DMS79 treated with DMSO at 0.1 percent for 48 hours (cell line): ENCODE measurements at places on chromosomes 11 and 22.

GRCh38 chr11:77259641-77260040 is 41.8 kb downstream of the GDPD4 start:
- DNase-seq = no peak

DNA sequence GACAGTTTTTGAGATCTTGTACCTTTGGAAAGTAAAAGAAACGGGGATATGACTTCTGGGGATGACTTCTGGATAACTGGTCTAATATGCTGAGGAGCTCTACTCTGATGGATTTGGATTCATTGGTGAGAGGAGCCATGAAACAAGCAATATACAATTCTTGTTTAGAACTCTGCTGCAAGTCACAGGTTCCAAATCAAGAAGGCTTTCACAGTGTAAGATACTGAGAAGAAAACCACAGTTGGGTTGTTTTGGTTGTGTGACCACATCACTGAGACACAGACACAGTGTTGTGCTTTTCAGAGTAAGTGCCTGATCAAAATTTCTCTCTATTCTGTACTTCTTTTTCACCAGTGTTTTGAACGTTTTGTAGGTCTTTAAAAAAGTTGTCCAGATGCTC is 13.1 kb upstream of the UCP2 start:
- no peak for DNase-seq

GRCh38 chr22:30038219-30038618 is 42.0 kb upstream of the HORMAD2 start:
- no peak for DNase-seq

- no peak for DNase-seq
Measured at GRCh38 chr11:16126362-16126761, 230.0 kb downstream of the SOX6 start.

DNA sequence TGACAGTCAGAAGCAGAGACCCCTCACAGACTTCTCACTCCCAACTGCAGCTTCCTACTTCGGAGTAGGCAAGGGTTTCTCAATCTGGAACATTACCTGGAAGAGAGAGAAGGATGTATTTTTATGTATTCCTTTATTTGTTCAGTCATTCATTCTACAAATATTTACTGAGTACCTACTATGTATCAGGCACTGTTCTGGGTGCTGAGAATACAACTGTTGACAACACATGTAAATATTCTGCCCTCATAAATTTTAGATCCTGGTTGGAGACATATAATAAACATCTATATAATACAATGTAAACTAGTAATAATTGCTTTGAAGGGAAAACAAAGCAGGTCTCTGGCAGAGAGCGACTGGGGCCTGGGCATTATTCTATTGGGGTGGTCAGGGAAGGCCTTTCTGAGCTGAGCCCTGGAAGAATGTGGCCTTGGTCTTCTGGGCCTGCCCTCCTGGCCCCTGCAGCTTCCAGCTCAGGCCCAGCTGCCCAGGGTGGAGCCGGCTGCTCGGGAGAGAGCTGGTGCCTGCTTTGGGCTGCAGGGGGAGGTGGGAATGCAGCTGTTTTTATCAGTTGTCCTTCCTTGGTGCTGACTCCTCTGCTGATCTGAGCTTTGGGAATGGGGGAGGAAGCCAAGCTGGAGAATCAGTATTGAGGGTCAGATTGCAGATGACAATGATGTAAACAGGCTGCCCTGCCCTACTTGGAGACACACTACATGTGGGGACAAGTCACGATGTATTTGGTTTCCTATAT is 46.8 kb downstream of the PKNOX2 start:
- DNase-seq = no peak

DNA sequence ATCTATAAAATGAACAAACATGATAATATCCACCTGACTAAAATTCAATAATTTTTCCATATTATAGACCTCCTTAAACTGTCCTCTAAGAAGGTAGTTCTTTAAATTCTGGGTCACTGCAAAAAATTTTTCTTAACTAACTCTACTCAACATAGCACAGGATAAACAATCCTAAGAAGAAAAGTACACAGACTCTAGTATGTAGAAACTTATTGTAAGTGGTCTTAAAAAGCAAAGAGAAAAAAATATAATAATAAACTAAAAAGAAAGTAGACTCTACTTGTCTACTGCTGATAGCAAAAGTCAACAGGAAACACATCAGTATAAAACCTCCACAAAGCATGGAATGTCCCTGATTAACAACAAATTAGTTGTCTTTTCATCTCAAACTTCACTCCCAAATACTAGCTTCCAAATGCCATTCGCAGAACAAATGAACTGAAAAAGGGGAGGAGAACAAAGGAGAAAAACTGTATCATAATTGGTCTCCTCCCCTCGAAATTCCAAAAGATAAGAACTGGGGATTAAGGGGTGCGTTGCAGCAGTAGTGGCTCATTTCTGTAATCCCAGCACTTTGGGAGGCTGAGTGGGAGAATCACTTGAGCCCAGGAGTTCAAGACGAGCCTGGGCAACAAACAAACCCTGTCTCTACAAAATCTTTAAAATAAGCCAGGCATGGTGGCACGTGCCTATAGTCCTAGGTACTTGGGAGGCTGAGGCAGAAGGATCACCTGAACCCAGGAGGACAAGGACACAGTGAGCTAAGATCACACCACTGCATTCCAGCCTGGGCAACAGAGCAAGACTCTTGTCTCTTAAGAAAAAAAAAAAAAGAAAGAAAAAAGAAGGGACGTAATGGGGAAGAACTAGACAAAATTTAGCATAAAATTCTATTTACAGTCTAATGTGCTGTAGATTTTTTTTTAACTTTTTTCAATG is 6.5 kb downstream of the FCHSD2 start:
- DNase-seq = no peak

- peak; percentile 62 for DNase-seq
Measured at GRCh38 chr11:121841487-121842191, 274.4 kb downstream of the BLID start.

- no peak for DNase-seq
Measured at GRCh38 chr22:26865021-26865420, 207.6 kb downstream of the MIAT start.

DNA sequence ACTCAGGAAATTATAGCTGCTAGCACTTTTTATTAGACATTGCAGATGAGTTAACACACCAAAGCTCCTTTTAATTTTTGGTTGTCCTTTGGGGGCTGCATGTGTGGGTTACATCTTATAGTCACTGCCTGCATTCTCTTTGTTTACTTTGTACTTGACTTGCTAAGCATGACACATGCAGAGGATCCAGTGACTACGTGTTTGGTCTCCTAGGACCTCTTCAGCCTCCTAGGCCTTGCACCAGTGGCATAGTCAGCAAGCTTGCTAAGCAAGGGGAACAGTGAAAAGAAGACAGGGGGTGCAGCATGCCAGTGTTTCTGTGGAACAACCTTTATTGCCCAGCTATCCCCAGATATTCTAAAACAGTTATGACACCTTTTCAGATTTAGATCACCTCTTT is 108.2 kb downstream of the PAX6 start:
- DNase-seq = peak; percentile 68

- DNase-seq = no peak
Measured at GRCh38 chr22:26276529-26277160, 107.4 kb downstream of the SEZ6L start.

- no peak for DNase-seq
Measured at GRCh38 chr11:86151174-86152005, 82.5 kb upstream of the PICALM start.

DNA sequence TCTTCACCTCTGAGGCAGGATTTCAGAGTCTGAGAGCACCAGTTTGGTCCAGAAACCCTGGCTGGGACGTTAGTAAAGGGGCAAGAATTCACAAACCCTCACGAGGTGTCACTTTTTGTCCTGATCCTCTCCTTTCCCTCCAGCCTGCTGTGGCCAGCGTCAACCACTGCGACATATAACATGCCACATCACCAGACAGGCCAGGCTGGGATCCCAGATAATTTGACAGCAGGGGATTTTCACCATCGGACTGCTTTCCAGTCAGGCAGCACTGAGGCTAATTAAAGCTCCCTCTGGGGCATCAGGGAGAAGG is 36.8 kb upstream of the RBFOX2 start:
- DNase-seq = no peak

- no peak for DNase-seq
Measured at GRCh38 chr22:30284172-30284571, 5.1 kb downstream of the CASTOR1 start.

- no peak for DNase-seq
Measured at GRCh38 chr11:93747122-93747521, 5.7 kb downstream of the C11orf54 start.
